ENCODE measurements at places on chromosomes 7 and 10. TPM values are rescaled to one million over a fixed set of nuclear protein-coding genes. Genes with fewer than 3 reads are reported as not detected.

DNA sequence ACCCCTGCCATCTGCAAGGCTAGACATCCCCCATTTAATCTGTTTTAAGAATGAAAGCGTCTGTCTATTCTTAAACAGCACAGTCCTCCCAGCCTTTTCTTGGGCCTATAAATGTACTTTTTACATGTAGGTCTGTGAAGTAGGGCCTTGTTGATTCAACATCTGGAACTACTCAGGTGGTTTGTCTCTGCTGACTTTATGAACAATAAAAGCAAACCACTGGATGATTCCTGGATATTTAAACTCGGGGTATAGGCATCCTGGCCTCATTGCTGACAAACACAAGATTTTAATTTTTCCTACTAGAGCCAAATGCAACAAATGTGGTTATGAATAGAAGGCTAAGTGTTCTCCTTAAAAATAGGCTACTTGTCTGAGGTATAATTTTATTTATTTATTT lies 198.3 kb downstream of the WDR11 start:
- DNase-seq = no peak

- no peak for DNase-seq
Observed at GRCh38 chr10:116809483-116810119, 39.7 kb upstream of the ENO4 start.

DNA sequence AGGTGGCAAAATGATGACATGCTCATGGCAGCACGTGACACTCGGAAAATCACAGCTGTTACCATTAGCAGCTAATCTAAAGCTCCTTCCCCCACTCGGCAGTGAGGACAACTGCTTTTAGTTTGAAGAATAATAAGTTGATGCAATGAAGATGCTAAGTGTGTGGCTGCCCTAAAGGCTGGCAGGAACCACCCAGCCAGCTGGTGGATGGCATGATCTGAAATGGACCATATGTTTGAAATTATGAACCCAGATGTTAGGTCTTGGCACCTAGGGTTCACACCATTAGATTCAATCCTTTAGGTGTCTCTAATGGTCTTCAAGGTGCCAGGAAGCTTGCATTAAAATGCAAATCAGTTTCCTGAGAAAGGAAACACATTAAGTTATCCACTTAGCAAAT lies 230.1 kb downstream of the WDR11 start:
- DNase-seq = no peak

- peak; percentile 79 for DNase-seq
Observed at GRCh38 chr7:30657131-30657530, 25.1 kb downstream of the CRHR2 start.

- no peak for DNase-seq
Observed at GRCh38 chr10:48780341-48780740, 95.7 kb downstream of the WDFY4 start.

DNA sequence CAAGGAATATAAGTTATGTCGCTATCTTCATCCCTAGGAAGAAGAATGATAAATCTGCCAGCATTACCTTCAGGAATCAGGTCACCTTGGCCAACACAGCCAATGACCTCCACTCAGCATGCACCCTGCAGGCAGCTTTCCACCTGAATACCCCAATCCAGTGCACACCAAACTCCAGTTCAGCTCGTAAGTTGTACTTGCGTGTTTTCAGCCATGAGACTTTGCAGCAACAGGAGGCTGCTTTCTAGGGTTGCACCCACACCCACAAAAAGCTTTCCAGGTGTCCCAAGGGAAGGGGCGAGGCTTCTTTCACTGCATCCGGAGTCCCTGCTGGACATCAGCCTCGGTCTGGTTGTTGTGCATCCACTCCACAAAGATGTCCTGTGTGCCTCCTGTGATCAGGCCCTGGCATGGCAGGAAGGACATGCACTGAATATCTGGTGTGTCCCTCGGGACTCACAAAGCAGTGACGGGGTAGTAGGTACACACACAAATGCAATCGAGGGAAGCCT lies 282.9 kb downstream of the GRID1 start:
- DNase-seq = peak; percentile 55

DNA sequence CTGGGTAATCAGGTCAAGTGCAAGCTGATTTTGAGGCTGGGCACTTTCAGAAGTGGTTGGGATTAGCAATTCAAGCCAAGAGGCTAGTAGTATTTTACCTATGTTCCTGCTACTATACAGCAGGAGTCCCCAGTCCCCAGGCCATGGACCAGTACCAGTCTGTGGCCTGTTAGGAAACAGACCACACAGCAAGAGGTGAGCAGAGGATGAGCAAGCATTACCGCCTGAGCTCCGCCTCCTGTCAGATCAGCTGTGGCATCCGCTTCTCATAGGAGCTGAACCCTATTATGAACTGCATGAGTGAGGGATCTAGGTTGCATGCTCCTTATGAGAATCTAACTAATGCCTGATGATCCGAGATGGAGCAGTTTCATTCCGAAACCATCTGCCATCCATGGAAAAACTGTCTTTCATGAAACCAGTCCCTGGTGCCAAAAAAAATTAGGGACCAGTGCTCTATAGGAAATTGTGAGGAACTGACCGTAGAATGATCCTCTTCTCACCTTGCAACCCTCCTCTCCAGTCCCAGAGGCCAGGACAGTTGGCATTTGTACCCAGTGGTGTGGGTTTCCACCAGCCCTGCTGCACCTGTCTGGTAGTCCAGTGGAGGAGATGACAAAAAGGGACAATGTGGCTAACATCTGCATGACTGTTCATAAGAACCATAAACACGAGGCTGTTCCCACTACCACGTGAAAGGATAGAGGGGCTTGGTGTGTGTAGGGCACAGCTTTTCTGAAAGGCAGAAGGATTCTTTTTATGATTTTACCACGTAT lies 172.5 kb downstream of the KIAA1217 start:
- no peak for DNase-seq

DNA sequence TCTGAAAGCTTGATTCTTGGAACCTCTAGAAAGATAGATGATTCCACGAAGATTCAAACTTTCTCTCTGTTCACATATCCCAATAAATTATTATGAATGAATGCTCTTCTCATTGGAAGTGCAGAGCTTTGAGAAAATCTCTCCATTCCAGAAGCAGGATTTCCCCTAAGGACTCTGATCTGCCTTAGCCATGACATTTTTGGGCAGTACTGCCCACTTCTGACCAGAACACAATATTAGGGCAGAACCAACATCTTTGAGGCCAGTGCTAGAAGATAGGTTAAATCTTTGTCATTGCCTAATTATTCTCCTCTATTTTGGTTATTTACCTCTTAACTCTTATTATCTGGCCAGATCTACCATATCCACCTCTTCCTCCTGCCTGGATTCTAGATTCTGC lies 49.9 kb downstream of the ARMC3 start:
- DNase-seq = no peak

- no peak for DNase-seq
Observed at GRCh38 chr10:118729641-118730258, 25.0 kb downstream of the CACUL1 start.

GRCh38 chr7:130141161-130141883 lies 63.9 kb downstream of the TMEM209 start:
- peak; percentile 98 for DNase-seq

DNA sequence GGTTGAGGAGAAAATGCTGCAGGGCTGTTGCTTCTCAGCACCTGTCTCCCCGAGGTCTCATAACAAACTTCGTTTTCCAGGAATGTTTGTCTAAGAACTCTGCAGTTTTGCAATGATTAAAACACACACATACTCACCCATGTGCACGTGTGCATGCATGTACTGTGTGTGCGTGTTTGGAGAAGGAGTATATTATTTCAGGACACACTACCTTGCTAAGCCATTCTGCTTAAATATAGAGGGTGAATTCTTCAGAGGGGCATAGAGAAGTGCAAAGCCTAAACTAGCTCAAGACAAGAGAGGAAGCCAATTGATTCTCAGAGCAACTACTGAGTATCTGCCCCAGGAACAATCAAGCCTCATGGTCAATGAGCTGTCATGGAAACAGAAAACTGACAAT lies 298.4 kb upstream of the MGMT start:
- DNase-seq = no peak

DNA sequence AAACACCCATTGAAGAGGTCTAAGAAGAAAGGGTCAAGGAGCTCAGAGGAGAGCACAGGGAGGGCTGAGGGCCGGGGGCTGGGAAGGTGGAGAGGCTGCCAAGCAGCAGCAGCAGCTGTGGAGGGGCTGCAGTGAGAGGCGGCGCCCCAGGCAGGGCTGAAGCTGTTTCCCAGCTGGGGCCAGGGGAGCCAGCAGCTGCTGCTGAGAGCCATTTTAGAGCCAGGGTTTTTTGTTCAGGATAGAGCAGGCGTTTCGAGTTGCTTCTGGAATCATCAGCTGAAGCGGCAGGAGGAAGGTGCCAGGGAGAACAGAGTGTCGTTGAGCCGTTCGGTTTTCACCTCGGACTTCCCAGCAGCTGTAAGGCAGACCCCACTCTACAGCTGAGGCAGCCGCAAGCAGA lies 62.7 kb downstream of the LANCL2 start:
- no peak for DNase-seq

DNA sequence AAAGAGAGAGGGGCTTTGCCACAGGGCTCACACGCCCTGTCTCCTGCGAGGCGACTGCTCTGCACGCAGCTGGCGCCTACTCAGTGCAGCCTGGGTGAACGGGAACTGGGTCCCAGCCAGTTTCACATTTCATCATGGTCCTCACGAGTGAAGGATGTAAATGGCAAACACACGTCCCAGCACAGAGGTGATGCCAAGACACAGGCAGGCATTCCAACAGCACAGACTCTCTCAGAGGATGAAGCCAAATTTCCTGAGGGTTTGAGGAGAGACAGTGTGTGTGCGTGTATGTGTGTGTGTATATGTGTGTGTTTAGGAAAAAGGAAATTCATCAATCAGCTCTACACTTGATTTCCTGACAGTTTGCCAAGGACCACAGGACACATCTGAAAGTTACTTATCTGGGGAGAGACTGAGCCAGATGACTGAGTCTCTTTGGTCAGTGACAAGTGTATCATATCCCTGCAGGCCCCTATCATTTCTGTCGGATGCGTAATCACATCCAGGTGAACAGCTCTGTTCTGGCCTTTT lies 53.9 kb downstream of the CHST15 start:
- no peak for DNase-seq

- DNase-seq = no peak
Observed at GRCh38 chr10:4645836-4646235, 180.2 kb upstream of the AKR1E2 start.

DNA sequence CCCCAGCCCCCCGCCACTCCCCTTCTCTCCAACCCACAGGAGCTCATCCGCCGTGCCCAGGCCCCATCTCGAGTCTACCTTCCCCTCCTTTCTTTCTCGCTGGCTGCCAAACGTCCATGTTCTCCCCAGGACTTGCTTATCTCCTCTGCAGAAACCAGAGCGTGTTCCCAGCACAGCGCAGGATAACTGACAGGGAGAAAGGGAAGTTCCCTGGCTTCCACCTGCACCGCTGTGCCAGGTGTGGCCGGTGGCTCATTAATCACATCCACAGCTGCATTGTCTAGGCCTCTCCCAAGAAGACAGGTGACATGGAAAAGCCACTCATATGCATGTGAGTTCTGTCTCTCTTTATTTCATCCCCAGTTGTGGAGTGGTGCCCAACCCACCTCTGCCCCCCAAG lies 113.2 kb downstream of the ITIH5 start:
- DNase-seq = no peak

GRCh38 chr10:44056967-44057805 lies 327.7 kb downstream of the CXCL12 start:
- no peak for DNase-seq

The RGR gene
- not detected for total RNA-seq

The COL28A1 gene
- total RNA-seq = 0.29 TPM

The CYP3A4 gene
- total RNA-seq = not detected

The HTR5A gene
- total RNA-seq = not detected

The ETV1 gene
- total RNA-seq = 15.9 TPM

The TMEM225B gene
- 0.29 TPM for total RNA-seq

The TFR2 gene
- total RNA-seq = under 0.01 TPM

The SSC4D gene
- 0.88 TPM for total RNA-seq
